ENCODE measurements at places on chromosomes 7 and 10. TPM values are rescaled to one million over a fixed set of nuclear protein-coding genes. Genes with fewer than 3 reads are reported as not detected.

FZD1 gene
- 15.5 TPM for total RNA-seq

DNA sequence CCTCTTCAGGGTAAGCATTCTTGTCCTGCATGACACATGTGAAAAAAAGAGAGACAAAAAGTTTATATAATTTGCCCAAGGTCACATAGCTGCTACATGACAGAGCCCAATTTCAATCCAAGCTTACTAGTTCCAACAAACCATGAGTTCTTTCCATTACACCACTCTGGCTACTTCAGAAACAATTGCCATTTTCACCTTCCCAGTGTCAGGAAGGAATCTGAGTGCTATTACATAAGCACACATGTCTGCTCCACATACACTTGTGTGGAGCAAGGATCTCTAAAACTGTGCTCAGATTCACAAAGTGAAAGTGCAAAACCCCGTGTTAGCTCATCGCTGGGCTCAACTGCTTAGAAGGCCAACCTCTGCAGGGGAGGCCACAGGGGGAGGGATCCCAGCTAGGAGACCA is 356.2 kb upstream of the NFE2L3 start:
- no peaks in the 10 kb centered on the region for H3K36me3 ChIP-seq
- H3K27me3 ChIP-seq = no peaks in the 10 kb centered on the region
- no peak for DNase-seq
- peaks cover 4% of the 10 kb centered on the region for H3K4me1 ChIP-seq
- no peak overlapping the region for H3K4me3 ChIP-seq

DNA sequence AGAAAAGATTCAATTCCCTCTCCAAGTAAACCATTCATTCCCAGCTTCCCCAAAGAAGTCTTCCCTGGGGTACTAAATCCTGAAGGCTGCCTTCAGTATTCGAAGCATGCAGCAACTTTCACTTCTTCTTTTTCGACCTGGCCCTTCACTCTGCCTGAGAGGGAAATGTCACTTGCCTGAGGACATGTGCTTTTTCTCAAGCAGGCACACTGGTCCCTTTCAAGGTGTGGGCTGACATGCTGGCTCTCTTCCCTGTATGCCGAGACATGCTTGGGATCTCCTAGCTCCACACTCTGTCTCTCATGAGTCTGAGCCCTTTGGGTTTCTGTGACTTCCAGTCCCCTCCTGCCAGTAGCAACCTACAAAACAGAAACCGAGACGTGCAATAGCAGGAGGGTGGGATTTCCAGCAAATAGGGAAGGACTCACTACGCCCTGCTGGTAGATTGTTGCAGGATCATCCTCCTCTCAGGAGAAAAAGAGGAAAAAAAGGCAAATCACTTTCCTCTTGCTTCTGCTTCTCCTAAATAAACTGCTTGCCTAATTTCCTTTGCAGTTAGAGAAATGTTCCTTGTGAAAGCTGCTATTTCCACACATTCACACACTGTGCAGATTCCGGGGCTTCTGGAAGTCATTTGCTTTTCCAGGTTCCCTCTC is 33.5 kb downstream of the FIGNL1 start:
- no peaks in the 10 kb centered on the region for H3K36me3 ChIP-seq
- no peak overlapping the region for H3K27ac ChIP-seq
- H3K4me3 ChIP-seq = no peak overlapping the region
- no peak for DNase-seq
- peaks cover 45% of the 10 kb centered on the region for H3K4me1 ChIP-seq

DNA sequence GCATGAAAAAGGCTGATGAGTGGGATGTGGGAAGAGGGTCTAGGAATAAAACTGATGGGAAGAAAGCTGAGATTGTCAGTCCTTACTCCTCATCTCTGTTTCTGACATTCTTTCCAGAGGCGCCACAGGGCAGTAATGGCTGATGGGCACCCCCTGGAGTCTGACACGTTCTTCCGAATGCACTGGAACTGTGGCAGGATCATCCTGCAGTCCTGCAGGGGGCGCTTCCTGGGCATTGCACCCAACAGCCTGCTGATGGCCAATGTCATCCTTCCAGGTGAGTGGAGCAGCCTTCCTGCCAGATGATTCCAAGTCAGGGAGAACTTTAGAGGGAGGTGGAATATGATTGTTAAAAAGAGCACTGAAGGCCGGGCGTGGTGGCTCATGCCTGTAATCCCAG is 4.8 kb downstream of the FSCN3 start:
- H3K4me1 ChIP-seq = peaks cover 8% of the 10 kb centered on the region
- DNase-seq = no peak
- no peaks in the 10 kb centered on the region for H3K27me3 ChIP-seq
- no peaks in the 10 kb centered on the region for H3K36me3 ChIP-seq
- H3K27ac ChIP-seq = no peak overlapping the region
- no peak overlapping the region for H3K4me3 ChIP-seq
